ENCODE measurements at places on chromosomes 3 and 15.

DNA sequence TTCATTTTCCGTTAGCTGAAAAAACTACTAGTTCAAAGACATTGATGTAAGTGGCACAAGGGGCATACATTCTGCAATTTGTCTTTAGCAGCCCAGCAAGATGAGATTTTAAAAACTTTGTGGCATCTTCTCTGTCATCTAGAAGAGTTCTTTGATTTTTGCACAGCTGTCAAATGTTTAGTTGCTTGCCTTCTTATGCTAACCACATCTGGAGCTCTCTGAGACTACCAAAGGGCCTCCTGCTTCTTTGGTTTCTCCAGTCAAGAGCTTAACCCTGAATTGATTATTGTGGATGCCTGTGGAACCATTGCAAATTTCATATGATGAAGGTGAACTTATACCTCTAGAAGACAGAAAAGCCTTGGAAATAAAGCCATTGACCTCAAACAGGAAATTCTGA, 468.7 kb upstream of the RGMA start:
- no peak for DNase-seq

DNA sequence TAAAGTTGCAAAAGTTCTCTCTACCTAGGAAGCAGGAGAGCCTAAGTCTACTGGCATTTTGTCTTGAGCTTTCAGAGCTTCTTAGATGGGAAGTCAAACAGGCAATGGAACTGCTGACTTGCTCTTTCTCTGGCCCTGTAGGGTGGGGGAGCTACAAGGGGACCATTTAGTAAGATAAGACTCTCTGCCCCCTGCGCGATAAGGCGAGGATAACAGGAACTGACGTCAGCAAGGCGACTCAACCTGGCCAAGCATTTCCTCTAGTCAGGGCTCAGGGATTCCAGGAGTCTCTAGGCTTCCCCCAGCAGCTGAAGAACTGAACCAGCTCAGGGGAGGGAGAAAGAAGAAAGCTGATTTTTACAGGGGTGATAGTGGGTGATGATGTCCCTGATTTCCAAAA, 5.8 kb downstream of the RARB start:
- DNase-seq = no peak

- DNase-seq = no peak
These were observed 800 bp downstream of the DAG1 start for GRCh38 chr3:49470714-49471420.

DNA sequence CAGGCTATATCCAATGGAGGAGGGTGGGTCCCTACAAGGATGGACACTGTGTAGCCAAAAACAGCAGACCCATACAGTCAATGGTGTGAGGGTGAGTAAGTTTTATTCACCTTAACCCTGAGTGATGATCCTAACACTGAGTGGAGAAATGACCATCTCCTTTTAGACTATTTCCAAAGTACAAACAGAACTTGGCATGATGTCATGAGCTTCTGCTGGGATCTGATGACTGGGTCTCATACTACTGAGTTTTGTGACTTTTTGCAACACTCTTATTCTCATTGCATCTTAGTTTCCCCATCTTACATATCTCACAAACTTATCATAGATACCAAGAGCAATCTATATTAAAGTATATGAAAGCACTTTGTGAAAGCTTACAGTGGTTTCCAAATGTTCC, 330.3 kb upstream of the CFAP20DC start:
- no peak for DNase-seq

GRCh38 chr3:104825116-104825515, 541.6 kb upstream of the ALCAM start:
- DNase-seq = peak; percentile 78

DNA sequence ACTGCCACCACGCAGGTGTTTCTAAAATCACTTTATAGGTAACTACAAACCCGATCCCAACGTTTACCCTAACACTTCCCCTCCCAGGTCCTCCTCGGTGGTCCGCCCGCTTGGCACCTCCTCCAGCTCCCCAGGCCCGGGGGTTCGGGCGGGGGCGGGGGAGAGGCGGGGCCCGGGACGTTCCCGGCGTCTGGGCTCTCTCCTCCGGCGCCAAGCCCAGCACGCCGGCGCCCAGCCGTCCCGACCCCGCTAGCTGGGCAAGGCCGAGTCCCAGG, 562 bp downstream of the CGGBP1 start:
- no peak for DNase-seq

DNA sequence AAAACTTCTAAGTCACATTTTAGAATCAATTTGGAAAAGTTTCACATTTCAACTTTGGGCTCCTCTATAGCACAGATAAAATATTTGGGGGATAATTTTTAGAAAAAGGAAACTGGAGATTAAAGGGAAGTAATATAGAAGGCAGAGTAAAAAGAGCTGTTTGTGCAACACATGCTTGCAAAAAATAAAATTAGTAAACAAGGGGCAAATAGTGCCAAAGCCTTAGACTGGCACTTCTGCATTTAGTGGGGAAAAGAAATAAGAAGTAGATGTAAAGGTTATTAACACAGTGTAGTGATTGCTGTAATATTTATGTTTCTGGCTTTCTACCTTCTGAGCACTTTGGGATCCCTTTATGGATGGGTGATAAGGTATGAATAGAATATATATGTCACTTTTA, 246.6 kb downstream of the CBLB start:
- DNase-seq = no peak

DNA sequence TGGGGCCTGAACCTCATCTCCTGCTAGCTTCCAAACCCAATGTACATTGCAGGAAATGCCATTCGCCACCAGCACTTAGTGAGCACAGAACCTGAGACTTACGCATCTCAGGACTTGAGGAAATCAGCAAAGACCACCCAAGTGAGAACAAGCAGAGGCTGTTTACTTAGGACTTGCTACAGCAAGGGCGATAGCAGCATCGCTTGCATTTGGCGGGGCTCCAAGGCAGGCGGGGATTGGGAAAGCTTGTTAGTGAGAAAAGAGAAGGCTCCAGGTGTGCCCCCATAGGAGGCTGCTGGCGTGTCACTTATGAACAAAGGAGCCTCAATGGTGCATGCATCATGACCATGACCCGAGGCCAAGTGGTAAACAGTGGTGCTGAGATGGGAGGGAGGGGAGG, 19.7 kb downstream of the SLC6A20 start:
- DNase-seq = no peak

DNA sequence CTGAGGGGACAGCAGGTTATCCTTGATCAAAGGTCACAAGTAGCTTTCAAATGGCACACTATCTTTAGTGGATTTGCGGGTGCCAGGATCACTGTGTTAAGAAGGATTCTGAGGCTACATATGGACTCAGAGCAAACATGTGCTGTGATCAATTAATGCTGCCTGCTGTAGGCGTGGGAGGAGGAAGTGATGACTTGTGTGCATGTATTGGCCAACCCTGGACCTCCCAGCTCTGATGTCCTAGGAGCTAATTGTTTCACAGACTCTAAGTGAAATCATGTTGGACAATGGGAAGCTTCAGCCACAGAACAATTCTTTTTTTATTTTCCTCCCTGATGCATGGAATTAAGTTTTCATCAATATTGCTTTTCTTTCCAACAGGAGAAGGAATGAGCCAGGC, 24.4 kb downstream of the FAH start:
- DNase-seq = no peak

DNA sequence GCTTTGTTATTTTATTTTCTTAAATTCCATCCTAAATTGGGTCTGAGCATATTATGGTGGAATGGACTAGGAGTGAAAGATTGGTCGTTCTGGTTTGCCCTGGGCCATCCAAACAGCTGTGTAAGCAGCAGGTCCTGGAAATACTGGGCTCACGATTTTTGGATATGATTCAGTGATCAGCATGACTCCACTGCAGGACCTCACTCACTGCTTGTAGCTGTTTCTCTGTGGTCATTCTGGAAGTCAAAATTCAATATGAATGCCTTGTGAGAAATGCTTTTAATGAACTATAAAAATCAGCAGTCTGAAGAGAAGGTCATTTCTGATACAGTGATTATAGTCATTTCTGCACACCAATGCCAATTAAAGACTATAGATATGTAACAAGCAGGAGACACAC, 185.0 kb downstream of the RBMS3 start:
- DNase-seq = no peak

DNA sequence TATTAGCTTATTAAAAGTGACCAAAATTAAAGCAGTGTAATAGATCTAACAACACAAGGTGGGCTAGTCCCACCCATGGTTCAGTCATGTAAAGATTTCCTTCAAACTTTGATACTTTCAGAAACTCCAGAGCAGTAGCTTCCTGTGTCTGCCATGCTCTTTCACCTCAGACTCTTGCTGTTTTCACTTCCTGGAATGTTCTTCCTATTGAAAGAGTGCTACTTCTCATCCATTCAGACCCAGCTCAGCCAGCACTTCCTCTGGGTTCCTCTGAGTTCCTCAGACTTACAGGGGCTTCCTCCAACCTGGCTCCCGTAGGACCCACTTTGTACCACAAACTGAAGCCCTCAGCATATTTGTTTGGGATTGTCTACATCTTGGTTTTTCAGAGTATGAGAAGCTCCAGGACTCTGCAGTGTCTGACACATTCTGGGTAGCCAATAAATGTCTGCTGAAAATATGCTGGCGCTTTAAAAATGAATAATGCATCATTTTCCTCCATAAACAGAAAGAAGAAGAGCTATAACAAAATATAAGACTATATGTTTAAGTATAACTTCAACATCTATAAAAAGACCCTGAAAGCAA, 18.0 kb downstream of the NCEH1 start:
- DNase-seq = no peak

DNA sequence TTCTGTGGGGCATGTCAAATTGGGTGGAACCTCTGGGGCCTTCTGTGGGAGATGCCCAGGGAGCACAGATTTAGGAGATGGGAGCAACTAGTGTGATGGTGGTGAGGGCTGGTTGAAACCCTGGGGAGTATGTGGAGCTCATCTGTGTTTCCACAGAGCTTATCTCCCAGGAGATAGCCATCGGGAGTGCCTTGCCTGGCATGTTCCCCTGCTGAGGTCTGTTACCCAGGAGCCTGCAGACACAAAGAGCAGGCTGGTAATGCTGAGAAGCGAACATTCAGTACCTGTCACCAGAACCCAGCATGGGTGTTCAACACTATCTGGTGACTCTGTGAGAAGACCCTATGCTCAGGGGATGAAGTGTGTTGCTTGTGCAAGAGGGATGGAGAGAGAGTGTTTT, 85.0 kb downstream of the CLSTN2 start:
- DNase-seq = no peak

- peak; percentile 71 for DNase-seq
These were observed 778 bp upstream of the AP4E1 start for GRCh38 chr15:50907601-50908208.

DNA sequence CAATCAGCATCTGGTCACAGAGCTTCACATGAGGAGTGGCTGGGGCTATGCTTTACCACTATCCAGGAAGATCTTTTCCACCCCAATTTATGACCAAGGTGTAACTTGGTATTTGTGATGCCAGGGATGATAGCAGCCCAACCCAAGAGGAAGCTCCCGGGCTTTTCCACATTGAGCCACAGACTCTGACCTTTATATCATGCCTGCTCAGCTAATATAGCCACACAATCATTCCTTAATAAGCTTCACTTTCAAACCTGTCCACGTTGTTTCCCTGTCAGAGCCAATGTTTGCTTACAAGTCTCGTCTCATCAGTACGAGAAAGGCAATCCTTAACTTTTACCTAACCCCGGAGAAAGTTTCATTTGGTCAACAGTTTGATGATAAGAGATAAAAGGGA, 330.9 kb downstream of the SHQ1 start:
- no peak for DNase-seq

DNA sequence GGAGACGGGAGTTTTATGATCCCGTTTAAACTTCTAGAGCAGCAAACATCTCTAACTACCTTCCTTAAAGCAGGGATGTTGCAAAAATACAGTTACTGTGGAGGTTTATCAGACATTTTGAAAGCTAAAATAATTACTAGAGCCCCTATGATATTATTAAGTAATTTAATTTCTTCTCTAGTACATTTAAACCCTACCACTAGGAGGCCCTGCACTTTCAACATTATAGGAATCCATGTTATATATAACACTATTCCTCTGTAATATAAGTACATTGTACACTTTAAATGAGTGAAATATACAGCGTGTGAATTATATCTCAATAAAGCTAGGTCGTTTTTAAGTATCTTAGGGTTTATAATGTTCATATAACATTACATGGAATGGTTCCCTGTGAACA, 11.5 kb downstream of the SETMAR start:
- no peak for DNase-seq

GRCh38 chr3:175651716-175652115, 792.6 kb downstream of the NAALADL2 start:
- DNase-seq = no peak

DNA sequence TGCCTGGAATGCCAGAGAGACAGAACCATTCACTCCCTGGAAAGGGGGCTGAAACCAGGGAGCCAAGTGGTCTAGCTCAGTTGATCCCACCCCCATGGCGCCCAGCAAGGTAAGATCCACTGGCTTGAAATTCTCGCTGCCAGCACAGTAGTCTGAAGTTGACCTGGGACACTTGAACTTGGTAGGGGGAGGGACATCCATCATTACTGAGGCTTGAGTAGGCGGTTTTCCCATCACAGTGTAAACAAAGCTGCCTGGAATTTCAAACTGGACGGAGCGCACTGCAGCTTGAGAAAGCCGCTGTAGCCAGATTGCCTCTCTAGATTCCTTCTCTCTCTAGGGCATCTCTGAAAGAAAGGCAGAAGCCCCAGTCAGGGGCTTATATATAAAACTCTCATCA, 310.7 kb upstream of the DPPA4 start:
- no peak for DNase-seq

- DNase-seq = no peak
These were observed 17.5 kb downstream of the CCR8 start for GRCh38 chr3:39346785-39347585.

GRCh38 chr3:11434563-11435096, 162.4 kb downstream of the ATG7 start:
- DNase-seq = no peak

DNA sequence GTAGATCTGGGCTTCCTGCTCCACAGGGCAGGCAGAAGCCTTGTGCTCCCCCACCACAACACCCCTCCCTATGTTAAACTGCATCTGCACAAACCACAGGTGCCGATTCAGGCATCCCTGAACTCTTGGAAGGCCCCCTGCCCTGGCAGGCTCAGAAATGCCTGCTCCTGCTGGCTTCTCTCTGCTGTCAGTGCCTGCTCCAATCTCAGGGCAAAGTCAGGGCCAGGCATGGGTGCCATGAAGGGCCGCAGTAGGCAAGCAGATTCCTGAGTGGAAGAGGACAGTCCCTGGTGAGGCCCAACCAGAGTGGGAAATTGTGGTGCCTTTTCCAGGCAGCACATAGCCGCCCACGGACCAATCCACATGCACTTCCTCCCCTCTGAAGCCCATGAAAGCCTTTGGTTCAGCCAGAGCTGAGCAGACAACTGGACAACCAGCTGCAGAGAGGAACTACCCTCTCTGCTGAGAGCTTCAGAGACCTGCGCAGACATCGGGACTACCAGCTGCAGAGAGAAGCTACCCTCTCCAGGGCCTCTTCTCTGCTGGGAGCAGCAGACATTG, 13.6 kb downstream of the PRR20G start:
- DNase-seq = no peak

GRCh38 chr3:141058996-141059395, 7.8 kb downstream of the SPSB4 start:
- DNase-seq = no peak

DNA sequence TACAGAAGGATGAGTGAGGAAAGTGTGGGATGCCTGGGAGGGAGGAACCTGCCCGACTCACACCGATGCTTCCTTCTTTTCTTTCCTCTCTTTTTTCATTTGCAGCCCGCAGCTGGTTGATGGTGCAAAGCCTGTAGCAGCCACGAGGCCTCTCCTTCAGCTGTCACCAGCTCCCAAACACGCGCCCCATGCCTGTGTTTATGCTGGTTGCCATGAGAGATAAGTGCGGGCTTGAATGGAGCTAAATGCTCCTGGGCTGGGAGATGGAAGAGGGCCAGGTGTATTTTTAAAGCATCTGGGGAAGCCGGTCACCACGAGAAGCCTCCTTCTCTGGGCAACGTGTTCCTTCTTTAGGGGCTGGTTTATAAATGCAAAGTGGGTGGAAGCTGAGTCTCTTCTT, 9.3 kb downstream of the COLQ start:
- DNase-seq = peak; percentile 34
